Body of pancreas (tissue), 4 donors: ENCODE measurements at places on chromosomes 3 and 15. TPM values are rescaled to one million over a fixed set of nuclear protein-coding genes. Genes with fewer than 3 reads are reported as not detected.

The KNG1 gene
- total RNA-seq: not detected

GRCh38 chr3:49998326-49998725 is 58.4 kb downstream of the RBM6 start:
- no peak for DNase-seq

DNA sequence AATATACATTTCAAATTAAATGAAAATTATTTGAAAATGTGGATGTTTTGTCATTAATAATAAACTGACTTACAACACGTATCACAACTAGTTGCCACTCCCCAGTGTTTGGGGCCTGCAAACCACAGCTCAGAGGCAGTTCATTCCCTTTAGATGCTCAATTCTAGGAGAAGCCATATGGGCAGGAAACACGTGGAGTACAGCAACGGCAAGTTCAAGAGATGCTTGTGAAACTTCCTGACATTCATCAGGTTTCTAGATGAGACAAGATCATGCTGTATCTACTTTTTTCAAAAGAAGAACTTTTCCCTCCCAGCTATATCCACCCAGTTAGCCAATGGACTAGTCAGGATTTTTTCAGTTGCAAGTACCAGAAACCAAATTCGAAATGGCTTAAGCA is 17.6 kb upstream of the PLA2G4D start:
- no peak for DNase-seq

The FETUB gene
- not detected for total RNA-seq

The TLR9 gene
- total RNA-seq: 0.26 TPM

The CFAP91 gene
- total RNA-seq: 47.8 TPM

GRCh38 chr3:30034246-30034991 is 572.0 kb upstream of the TGFBR2 start:
- no peak for DNase-seq

The MRAS gene
- 9.9 TPM for total RNA-seq

The NMB gene
- total RNA-seq: 6.3 TPM

DNA sequence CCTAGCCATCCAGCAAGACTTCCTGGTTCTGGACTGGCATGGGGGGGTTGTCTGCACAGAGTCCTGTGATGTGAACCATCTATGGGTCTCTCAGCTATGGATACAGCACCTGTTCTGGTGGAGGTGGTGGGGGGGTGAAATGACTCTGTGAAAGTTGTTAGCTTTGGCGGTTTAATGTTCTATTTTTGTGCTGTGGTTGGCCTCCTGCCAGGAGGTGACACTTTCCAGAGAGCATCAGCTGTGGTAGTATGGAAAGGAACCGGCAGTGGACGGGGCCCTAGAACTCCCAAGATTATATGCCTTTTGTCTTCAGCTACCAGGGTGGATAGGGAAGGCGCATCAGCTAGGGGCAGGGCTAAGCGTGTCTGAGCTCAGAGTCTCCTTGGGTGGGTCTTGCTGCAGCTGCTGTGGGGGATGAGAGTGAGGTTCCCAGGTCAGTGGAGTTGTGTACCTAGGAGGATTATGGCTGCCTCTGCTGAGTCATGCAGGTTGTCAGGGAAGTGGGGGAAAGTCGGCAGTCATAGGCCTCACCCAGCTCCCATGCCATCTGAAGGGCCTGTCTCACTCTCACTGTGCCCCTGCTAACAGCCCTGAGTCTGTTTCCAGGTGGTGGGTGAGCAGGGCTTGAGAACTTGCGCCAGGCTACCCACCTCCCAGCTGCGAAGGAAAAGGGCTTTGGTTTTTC is 7.1 kb upstream of the LARS2 start:
- no peak for DNase-seq

The IL17RE gene
- total RNA-seq: 10.9 TPM

GRCh38 chr3:184332370-184333090 is 4.9 kb upstream of the FAM131A start:
- no peak for DNase-seq

- no peak for DNase-seq
Observed at GRCh38 chr3:72947715-72948490, 48.7 kb upstream of the PPP4R2 start.
